ENCODE measurements at places on chromosomes 16 and 17. TPM values are rescaled to one million over a fixed set of nuclear protein-coding genes. Genes with fewer than 3 reads are reported as not detected.

DNA sequence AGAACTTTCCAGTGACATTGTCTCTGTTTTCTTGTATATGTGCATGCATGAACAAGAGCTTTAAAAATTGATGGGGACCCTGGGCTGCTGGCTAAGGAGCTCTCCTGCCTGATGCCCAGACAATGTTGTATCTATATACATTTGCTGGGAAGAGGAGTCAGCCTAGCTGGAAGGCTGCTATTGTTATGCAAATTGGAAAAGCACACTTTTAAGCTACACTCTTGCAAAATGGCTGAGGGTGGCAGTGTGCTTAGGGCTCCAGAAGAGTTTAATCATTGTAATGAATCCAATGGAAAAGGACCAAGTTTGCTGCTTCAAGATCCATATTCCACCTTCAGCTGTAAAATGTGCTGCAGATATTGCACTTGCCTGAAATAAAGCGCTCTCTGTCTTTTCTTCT lies 171.8 kb downstream of the PRKCA start:
- DNase-seq: no peak

DNA sequence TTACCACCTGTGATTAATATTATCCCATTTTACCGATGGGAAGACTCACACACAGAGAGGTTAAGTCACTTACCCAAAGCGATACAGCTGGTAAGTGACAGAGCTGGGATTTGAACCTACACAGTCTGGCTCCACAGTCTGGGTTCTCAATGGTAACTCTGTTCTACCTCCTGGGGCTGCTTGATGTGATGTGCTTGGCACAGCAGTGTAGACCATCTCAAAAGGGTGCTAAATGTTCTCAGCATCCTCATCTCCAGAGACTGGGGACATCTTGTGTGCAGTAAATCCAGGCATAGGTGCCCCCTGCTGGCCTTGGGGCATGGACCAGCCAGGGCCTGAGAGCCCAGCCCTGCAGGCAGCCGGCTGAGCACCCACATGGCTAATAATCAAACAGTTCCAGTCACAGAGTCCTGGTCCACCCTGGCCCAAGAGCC lies 15.4 kb upstream of the KATNB1 start:
- DNase-seq: peak; percentile 55

DNA sequence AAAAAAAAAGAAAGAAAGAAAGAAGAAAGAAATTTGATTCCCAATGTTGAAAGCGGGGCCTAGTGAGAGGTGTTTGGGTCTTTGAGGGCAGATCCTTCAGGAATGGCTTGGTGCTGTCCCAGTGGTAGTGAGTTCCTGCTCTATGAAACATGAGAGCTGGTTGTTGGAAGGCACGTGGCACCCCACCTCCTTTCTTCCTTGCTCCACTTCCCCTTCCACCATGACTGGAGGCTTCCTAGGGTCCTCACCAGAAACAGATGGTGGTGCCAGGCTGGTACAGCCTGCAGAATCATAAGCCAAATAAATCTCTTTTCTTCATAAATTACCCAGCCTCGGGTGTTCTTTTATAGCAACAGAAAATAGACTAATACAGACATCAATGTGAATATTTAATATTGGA lies 147.3 kb upstream of the KCNJ18 start:
- no peak for DNase-seq

- DNase-seq: peak; percentile 74
These were observed 5.5 kb upstream of the CACNG5 start for GRCh38 chr17:66829386-66829864.

DNA sequence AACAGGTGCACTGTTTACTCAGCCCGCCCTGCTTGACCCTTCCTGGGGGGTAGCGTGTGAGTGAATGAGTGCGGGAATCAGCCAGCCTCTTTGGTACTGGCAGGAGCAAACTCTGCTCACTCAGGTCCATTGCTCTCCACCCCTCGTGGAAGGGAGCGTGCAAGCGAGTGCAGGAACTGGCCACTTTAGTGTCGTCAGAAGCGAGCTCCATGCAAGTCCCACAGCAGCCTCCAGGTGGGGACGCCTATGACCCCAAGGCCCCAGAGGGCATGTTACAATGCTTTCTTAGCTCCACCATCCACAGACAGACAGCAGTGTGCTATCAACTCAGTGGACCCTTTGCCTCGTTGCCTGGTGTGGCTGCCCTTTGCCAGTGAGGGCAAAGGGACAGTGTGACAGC lies 1025.1 kb upstream of the CDH8 start:
- DNase-seq: no peak

CDYL2 gene
- total RNA-seq: 9.3 TPM

SCARF1 gene
- total RNA-seq: 0.64 TPM

DNA sequence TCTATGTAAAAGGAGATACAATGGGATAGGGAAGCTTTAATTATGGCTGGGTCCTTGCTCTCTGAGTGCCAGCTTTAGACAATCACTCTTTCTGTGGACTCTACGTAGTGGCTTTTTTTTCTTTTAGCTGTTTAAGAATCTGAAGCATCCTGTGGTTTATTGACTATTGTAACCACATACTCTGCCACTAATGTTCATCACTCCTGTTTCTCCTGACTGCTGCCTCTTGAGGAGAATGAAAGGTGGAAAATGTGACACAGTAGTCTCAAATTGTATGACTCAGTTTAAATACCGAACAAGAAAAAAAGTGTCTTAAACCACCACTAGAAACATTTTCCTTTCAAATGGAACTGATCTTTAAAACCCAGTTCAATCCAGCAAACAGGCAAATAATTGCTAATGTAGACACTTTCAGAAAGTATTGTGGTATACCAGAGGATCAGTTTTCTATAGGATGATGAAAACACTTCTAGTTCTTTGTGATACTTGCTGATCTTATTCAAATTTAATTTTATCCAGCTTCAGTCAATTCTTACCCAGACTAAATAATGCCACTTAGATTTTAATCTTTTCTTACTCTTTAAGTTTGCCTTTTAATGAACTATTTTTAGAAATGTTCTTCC lies 302.7 kb upstream of the PMFBP1 start:
- peak; percentile 52 for DNase-seq

DNA sequence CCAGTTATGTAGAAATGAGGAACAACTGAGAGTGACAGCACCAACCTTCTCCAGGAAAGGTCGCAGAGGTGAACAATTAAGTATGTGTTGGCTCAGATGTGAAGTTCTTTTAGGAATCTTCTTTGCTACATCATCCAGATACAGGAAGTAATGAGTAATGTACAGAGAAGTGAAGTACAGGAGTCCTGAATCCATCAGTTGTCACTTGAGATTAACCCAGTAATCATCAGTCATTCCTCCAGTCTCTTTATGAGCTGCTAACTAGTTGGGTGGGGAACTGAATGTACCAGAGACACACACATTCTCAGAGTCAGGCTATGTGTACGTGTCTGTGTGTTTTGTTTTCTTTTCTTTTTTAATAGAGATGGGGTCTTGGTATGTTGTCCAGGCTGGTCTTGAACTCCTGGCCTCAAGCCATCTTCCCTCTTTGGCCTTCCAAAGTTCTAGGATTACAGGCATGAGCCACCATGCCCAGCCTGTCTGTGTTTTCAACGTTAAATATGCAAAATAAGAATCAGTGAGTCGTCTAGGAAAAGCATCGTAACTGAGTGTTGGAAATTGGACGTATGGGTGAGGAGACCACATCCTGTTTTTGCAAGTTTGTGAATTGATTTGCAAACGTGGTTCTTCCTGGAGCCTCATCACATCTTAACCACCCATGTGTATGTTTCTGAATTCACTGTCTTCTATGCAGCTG lies 19.9 kb downstream of the ZNF200 start:
- DNase-seq: no peak

GRCh38 chr17:78325076-78325687 lies 34.7 kb downstream of the SOCS3 start:
- peak; percentile 78 for DNase-seq

- no peak for DNase-seq
These were observed 37.4 kb downstream of the CLEC16A start for GRCh38 chr16:10981697-10982216.

NACA2 gene
- total RNA-seq: not detected

Data from fibroblast of villous mesenchyme (primary cell).